Fibroblast of the aortic adventitia (primary cell): ENCODE measurements at places on chromosomes 3 and 15. TPM values are rescaled to one million over a fixed set of nuclear protein-coding genes. Genes with fewer than 3 reads are reported as not detected.
A peak's percentile ranks its signal among the peaks of the same experiment; 100 is the strongest.

GRCh38 chr15:88491158-88491557 is 23.6 kb downstream of the MRPS11 start:
- DNase-seq, result no peak

DNA sequence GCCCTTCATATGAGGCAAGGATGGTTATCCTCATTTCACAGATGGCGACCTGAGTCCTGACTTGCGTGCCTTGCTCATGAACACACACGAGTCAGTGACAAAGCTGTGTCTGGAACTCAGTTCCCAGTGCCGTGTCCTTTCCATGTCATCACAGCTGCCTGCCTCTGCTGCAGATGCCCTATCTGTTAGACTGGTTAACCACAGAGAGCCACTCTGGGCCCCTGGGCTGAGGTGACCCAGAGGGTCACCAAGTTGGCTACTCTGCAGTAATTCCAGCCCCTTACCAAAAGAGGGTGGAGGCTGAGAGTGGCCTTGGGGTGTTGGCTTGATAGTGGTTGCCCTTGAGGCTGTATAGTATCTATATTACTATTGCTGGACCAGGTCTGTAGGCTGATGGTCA is 41.0 kb downstream of the RAB11A start:
- no peak for DNase-seq

DNA sequence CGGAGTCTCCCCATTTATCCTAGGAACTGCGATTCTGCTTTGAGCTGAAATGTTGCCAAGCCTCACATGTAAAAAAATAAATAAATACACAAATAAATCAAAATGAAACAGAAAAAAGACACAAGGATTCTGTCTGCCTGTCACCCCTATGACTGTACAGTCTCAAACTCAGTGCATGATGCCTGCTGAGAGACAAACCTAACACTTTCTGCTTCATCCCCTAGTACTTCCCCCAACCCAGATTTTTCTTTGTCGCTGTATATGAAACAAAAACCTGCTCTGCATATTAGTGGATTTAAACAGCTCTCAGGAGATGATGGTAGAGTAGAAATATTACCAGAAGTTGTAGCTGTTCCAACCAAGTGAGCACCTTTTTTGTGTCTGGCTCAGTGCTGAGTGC is 530.7 kb upstream of the CFAP20DC start:
- no peak for DNase-seq

DNA sequence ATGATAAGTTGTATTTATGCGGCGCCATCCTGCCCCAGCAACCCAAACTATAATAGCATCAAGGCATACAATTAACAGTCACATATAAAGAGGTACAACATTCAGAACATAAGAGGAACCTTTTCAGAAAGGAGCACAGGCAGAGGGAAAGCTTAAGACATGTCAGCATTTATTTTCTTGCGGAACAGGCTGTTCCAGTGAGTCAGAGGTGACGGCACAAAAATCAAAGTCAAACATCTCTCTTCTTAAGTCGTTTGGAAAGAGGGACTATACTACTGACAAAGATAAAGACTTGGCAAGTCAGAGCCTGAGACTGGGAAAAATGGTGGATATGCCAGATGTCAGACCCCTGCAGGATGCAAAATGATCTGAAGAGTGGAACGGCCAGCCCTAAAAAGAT is 128.4 kb downstream of the CTNNB1 start:
- no peak for DNase-seq

- peak; percentile 18 for DNase-seq
Measured at GRCh38 chr3:157384491-157384890, 52.2 kb upstream of the PTX3 start.

DNA sequence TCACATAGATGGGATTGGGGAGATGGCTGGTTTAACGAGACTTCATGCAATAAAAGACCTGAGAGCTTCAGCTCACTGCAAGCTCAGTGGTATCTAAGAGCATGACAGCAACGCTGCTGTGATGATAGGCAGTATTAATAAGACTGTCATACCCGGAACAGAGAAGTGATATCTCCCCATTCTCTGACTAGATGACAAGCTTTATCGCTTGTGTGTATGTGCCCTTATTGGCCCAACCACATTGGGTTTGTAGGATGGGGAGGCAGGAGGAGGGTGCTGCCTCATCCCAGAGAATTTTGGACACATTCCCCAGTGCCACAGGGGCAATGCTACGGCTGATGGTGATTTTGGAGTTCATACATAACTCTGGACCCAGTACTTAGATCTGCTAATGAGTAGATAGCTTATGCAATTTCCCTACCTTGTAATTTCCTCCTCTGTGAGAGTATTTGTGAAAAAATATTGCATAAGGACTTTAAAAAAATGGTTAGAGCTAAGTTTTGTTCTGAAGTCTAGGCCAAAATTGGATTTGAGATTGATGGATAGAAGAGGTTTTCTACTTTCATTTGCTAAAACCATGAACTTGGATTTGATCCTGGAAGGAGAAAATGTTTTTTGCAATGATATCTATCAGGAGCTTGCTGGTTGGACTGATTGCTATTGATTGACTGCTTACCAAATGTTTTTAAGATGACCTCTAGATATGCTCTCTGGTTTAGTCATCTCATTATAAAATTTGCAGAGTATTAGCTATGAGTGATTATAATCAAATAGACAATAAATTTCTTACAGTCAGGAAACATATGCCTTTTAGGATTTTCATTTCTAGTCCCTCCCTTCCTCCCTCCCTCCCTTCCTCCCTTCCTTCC is 14.0 kb upstream of the TMEM212 start:
- peak; percentile 66 for DNase-seq

The MB21D2 gene
- total RNA-seq, result 5.6 and 6.7 TPM in 2 replicates

The TNIK gene
- 21.5 and 24.2 TPM in 2 replicates for total RNA-seq

The WWTR1 gene
- total RNA-seq, result 54.7 and 205 TPM in 2 replicates
